CD4-positive, alpha-beta T cell (primary cell): ENCODE measurements at places on chromosomes 4 and X.
A peak's percentile ranks its signal among the peaks of the same experiment; 100 is the strongest.

DNA sequence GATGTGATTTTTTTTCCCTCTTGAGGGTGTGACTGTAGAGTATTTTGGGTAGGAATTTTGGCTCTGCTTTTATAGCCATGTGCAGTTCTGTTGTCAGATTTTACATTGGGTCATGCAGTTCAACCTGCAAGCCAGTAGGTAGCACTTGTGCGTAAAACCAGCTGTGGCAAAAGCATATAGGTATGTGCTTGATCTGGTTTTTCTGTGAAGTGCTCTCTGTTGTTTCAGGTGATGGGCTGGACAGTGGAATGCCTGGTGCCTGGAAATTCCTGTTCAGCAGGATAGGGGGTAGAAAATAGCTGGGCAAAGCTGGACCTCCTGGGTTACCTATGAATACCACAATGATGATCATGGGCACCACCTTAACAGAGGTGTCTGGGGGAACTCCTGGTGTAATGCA is 584.2 kb upstream of the PCDH10 start:
- DNase-seq, result no peak

- DNase-seq, result no peak
Observed at GRCh38 chr4:111957997-111958396, 187.3 kb upstream of the FAM241A start.

GRCh38 chr4:15729910-15730533 is 27.2 kb downstream of the BST1 start:
- DNase-seq, result peak; percentile 11

GRCh38 chrX:53171356-53171755 is 53.7 kb downstream of the KDM5C start:
- DNase-seq, result no peak
